AG08395 (cell line): ENCODE measurements at places on chromosomes 4 and X.
A peak's percentile ranks its signal among the peaks of the same experiment; 100 is the strongest.

GRCh38 chrX:113675278-113675677 lies 834.6 kb upstream of the AMOT start:
- peak; percentile 2 for DNase-seq

DNA sequence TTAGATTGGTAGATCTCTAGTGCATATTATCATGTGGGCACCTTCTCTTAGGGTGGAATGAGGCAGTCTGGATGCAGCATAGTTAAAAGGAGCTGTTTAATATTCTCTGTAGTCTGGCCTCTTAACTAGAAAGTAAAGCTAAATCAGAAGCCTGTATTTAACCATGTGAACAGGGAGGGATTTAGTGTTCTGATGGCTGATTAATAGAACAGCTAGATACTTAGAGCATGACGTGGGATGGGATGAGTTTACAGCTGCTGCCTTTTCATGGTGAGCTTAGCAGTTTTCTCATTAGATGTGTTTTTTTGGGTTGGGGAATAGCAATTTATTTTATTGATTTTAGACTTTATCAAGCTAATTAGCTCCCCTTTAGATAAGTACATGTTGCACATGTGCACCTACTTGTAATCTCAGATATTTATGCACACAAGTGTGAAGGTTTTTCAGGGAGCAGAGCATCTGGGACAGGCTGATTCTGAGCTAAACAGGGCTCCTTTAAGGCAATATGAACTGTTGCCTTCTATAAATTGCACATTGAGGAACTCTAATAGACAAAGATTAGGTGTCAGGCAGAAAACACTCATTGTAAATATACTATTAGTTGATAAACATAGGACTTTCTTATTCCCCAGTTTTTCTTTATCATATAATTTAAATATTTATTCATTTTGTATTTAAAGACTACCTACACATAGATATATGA lies 34.1 kb downstream of the YIPF6 start:
- DNase-seq, result no peak

GRCh38 chr4:146108756-146109155 lies 66.8 kb upstream of the LSM6 start:
- no peak for DNase-seq

DNA sequence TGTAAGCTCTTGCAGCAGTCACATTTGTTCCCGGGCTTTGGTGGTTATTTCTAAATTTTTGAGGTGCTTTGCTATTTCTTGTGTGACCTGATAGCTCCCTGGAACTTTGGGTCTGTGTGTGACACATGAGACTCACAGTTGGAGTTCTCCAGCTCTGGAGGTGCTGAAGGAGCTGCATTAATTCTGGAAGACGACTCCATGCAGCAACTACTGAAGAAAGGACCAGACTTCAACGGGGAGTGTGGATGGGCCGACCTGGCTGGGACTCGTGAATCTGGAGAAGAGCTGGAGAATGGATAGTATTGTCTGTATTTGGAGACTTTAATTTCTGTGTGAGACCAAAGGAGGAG lies 1.5 kb downstream of the MRFAP1 start:
- DNase-seq, result peak; percentile 24

GRCh38 chr4:678331-679103 lies 4.2 kb downstream of the MYL5 start:
- DNase-seq, result no peak

- DNase-seq, result no peak
Observed at GRCh38 chr4:97027728-97028410, 1115.4 kb downstream of the STPG2 start.

DNA sequence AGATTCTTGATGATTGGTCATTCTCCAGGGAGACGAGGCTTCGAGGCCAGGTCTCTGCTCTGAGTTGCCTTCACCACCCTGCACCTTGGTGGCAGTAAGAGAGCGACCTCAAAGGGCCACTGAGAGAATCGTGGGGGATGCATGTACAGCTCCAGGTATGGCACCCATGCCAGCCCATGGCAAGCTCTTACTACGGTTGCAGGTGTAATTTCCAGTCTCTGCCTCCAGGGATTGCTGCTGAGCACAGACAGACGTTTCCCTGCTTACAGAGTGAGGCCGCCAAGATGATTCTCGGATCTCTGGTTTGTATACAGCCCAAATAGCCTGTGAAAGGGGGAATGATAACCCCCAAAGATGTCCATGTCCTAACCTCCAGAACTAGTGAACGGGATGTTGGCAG lies 16.3 kb upstream of the DRD5 start:
- DNase-seq, result peak; percentile 3

- DNase-seq, result peak; percentile 48
Observed at GRCh38 chr4:80215449-80216052, 18.2 kb downstream of the PRDM8 start.

DNA sequence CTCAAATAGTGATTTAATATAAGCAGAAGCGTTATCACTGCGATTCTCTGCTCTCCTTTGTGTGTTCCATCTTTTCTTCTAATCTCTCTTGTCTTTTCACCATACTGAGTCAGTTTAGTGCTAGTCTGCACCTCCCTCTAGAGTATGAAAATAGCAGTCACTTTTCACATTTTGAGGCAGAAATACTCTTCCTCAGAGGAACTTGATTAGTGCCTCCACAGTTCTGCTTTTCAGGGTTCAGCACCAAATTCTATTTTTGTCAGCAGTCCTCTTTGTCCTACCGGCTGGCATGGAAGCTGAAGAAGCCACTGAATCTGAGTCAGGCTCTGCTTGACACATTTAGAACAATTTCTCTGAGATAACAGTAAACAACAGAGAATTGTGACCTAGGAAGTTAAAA lies 49.7 kb upstream of the ANKRD17 start:
- DNase-seq, result peak; percentile 24

DNA sequence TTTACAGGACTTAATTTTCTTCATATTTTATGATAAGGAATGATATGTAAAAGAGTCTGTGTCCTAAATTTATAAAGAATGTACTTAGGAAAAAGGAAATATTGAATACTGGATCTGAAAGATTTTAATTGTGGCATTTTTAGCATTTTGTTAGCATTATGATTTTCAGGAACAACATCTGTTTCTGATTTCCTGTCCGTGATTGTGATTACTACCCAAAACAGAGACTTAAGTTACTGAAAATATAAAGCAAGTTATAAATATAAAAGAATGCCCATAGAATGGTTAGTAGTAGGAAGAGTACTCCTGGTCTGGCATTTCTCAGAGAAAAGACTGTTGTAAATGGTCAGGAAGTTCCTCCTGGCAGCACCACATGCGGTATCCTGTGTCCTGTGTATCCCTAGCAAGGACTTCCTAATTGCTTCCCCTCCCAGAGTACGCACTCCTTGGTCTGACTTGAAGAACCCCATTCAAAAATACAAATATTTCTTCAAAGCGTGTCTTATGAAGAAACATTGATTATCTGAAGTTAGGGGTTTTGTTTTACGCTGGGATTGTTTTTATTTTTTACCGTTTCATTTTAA lies 88.9 kb downstream of the RS1 start:
- peak; percentile 3 for DNase-seq

GRCh38 chrX:149837639-149838038 lies 43.3 kb upstream of the MAGEA8 start:
- no peak for DNase-seq

DNA sequence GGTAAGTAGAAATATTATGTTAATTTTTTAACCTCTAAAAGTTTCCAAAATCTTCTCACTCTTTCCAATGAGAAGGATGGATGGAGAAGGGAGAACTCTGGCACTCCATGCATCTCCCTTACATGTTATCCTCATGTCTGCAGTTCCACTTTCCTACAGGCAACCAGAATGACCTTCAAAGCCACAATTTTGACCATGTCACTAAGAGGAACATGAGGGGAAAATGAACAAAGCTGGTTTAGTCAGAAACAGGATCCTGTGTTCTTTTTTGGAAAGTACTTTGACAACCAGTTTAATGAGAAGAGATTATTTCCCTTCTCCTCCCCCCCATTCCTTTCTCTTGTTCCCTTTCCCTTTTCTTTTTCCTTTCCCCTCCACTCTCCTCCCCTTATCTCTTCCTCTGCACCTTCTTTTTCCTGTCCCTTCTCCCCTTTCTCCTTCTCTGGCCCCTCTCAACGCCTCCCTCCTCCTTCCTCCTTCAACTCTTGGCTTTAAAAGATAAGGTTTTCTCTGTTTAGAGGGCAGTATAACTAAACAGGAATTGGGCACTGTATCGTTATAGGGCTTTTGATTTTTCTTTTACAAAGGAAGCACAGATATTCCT lies 42.5 kb downstream of the DTHD1 start:
- no peak for DNase-seq

- no peak for DNase-seq
Observed at GRCh38 chr4:12635629-12636028, 848.5 kb downstream of the RAB28 start.

- DNase-seq, result no peak
Observed at GRCh38 chr4:8595237-8596087, 2.9 kb downstream of the CPZ start.

DNA sequence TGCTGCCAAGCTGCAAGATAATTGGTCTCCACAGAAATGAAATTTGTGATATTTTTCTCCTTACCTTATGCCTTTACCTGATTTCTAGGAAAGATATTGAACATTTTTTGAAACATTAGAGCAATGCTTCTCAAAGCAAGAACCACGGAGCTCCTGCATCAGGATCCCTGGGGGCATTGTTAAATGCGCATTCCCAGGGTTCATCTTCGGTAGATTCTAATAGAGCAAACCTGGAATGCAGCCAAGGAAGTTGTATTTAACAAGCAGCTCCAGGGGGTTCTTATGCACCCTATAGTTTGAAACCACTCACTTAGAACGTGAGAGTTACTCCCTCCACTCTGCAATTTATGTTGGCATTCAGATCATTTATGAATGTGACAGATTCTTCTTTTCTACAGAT lies 126.2 kb downstream of the SLC39A8 start:
- DNase-seq, result no peak

DNA sequence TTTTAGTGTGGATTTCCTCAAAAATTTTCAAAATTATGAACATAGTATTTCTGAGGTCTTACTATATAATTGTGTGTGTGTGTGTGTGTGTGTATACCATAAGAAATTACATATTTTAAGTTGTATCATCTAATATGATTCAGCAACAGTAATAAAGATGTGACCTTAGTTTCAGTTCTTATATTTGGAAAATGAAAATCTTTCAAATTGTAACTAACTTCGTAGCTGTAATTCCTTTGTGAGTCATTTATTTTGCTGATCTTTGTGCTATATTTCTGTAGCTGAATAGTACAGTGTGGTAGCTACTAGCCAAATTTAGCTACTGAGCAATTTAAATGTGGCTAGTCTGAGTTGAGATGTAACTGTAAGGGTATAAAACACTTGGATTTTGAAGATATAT lies 116.4 kb downstream of the RAP1GDS1 start:
- DNase-seq, result peak; percentile 16

GRCh38 chrX:47311932-47312774 lies 58.2 kb upstream of the ZNF157 start:
- DNase-seq, result peak; percentile 68

- no peak for DNase-seq
Observed at GRCh38 chrX:31506360-31506759, 434.5 kb upstream of the FTHL17 start.

DNA sequence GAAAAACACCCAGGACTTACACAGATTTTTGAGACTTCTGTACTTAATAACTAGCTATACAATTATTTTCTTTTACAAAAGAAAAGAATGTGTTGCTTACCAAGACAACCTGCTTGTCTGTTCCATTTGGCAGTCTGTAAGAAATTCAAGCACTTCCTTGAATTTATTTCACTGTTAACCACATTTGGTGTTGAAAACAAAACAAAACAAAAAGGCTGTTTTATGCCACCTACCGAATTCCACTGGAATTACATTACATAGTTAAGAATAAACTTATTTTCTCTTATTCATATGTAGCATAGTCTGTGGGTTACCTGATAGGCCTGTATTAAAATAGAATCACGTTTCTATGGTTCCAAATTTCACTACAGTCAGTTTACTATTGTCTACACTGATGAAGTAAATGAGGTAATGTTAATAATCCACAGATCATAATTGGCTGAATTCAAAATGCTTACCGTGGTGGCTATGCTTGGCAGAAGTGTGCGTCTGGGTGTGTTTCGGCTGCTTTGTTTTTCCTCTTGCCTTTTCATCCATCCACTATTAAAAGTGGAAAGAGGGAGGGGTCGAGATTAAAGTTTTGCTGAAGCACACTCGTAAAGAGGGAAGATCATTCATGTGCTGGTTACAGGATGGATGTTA lies at the start of gene TLR1:
TLR1 (minus strand) TSS at position 138 of the 642 bp plus-strand sequence. CDS start 5,960 bp downstream, outside the sequence.
- DNase-seq, result peak; percentile 50

GRCh38 chr4:37546586-37546985 lies 139.6 kb downstream of the RELL1 start:
- no peak for DNase-seq

DNA sequence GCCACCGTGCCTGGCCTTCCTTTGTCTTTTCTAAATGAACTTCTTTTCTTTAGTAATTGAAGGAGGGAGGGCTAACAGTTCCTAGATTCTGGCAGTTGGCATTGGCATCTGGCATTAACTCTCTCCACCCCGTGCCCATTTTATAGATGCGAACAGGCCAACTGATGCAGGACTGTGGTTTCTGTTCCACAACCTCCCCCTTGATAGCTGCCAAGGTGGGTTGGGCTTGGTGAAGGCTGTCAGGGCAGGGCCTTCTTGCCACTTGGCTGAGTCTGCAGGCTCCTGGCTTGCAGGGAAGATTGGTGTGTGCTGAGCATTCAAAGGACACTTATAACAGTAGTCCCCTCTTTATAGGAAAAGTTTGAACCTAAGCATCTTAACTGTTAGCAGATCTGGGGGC lies 4.3 kb downstream of the SOWAHD start:
- no peak for DNase-seq

- no peak for DNase-seq
Observed at GRCh38 chrX:7647831-7648230, 195.1 kb upstream of the VCX start.

GRCh38 chrX:115229337-115230003 lies 4.4 kb downstream of the LRCH2 start:
- no peak for DNase-seq

- DNase-seq, result no peak
Observed at GRCh38 chr4:182809417-182810102, 107.6 kb downstream of the DCTD start.

DNA sequence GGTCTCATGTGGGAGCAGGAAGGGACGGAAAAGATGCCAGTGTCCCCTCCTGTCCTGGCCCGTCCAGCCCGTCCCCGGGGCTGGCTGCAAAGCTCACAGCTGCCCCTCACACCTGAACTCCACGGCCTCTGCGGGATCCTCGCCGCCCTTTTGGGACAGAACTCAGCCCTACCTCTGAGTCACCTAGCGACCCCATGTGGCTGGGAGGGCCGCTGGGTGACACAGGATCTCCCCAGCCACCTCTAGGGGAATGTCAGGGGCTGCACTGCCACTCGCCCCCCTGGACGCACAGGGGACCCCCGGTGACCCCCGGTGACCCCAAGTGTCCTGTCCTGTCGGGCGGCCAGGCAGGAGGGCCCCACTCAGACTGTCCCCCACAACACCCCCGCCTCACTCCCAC lies 748 bp downstream of the FAM9B start:
- no peak for DNase-seq

GRCh38 chr4:184812651-184813181 lies 13.1 kb downstream of the ACSL1 start:
- DNase-seq, result no peak
